ENCODE measurements at places on chromosomes 6 and 20.
A peak's percentile ranks its signal among the peaks of the same experiment; 100 is the strongest.

DNA sequence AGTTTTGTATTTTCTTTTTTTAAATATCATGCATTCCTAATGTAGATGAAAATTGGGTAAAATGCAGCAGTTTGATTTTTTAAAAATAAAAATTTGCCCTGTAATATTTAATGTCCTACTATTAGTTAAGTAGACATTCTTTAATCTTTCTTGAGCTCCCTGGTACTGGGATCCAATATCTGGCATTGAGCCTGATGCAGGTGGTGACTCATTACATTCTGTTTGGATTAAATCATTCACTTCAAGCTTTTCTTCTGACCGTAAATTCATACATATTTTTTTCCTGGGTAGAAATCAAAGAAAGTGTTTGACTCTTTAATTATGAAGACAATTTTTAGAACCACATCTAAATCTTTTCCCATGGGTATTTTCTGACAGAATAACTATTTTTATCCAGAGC is 768.8 kb upstream of the SLC35B3 start:
- DNase-seq = no peak

- DNase-seq = no peak
Observed at GRCh38 chr20:44620030-44620429, 31.5 kb downstream of the ADA start.

DNA sequence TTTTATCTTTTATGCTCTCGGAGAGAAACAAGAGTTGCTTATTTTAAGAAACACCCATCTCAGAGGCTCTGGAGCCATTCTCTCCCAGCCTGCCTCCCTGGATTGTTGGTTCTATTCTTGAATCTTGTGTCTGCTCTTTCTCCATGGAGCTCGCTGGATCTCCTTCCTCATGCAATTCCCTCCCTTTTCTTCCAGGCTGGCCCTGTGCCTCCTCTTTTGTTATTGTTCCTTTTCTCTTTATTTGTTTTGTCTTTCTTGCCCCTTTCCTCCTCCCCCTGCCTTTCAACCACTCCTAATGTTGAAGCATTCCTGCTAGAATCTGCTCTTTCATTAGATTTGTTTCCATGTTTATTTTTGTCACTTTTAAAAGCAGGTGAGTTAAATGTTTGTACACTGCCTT is 76.5 kb downstream of the STMND1 start:
- no peak for DNase-seq

DNA sequence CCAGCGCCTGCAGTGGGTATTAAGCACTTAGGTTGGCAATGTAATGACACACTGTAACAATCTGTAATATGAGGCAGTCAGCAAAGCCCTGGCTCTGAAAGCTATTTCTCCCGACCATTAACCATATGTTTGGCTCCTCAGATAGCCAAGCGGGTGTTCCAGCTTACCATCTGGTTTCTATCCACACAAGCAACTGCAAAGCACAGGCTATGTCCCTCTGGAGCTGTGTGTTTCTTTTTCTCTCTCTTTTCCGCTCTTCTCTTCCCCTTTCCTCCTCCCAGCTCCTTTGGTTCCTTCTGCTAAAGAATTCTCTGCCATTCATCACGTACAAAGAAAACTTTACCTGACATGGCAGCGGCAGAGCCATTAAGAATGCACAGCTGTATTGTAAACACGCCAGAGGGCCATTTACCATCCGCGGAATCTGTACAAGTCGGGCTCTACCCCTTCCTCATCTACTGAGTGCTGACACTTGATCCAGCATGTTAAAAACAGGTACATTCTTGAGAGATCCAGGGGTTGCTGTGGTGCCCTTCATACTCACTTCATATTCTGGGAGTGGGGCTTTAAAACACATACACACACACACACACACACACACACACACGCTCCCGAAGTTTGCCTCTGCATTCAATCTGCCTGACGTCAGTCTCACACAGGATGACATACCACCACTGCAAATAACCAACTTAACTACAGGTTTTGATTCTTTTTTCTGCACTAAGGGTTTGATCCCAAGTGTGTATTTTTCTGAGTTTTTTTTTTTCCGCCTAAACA is 77.2 kb downstream of the BACH2 start:
- DNase-seq = no peak

DNA sequence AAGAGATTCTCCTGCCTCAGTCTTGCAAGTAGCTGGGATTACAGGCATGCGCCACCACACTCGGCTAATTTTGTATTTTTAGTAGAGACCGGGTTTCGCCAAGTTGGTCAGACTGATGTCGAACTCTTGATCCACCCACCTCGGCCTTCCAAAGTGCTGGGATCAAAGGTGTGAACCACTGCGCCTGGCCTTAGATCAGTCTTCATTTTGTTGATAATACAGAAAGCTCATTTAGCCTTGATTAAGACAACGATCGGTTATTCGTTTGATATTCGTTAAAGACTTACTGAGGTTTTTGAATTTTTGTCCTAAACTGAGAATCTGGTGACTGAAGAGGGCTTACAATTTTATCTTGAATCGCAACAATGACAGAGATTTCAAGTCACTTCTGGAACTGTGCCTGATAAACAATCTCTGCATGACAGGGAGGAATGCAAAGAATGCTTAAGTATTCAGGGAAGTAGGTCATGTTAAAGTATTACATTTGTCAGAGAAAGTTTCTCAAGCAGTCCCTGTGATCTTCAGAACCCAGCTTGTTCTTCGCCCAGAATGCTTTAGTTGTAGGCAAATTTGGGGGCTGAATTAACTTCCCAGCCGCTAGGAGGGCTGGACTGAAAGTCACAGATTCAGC is 14.8 kb downstream of the AKAP12 start:
- no peak for DNase-seq

DNA sequence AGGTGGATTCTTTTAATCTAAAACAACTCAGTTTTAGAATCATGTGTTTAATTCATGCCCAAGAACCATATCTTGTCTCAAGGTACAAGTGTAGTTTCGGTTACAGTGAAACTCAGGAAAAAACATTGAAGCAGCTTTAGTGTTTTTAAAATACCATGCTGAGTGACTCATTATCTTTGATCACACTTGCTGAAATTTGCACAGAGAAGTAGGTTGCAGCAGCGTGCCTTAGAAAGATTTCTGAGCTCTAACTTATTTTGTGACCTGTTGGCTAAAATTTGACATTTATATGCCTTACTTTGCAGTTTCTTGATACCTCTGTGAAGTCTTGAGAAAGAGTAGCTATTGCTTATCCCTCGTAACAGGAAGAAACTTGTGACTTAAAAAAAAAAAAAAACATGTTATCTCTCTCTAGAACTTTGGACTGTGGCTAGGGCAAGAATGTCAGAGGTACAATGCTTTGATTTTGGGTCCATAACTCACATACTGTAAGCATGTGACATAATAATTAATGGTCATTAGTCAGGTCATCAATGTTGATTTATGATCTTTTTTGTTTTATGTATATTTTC is 34.5 kb upstream of the FUCA2 start:
- no peak for DNase-seq

DNA sequence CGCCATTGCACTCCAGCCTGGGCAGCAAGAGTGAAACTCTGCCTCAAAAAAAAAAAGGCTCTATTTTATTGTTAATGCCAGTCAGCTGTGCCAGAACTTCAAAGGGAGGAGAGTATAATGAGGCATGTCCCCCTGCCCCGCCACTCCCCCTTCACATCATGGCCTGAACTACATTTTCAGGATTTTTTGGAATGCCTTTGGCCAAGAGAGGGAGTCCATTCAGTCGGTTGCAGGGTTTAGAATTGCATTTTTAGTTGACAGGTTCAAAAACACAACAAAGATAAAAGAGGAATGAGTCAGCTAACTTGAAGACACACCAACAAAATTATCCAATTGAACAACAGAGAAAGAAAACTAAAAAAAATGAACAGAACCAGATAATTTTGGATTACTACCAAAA is 59.1 kb downstream of the CEP43 start:
- no peak for DNase-seq

DNA sequence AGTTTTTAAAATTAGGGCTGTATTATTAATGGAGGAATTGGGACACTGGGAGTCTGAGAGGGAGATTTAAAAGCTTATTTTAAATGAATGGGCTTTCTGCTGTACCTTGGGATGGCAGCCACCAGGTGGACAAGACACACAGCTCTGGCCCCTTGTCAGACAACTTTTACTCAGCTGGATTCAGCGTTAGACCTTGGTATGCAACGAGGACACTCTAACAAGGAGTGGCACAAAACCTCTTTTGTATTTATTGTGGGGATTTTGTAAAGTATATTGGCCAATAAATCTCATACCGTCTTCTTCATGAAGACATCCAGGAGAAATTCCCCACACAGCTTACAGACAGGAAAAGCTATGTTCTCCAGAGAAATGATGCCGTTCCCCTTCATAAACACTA is 105.7 kb downstream of the LCA5 start:
- DNase-seq = no peak

- DNase-seq = no peak
Observed at GRCh38 chr6:99467509-99468106, 42.5 kb upstream of the PNISR start.

DNA sequence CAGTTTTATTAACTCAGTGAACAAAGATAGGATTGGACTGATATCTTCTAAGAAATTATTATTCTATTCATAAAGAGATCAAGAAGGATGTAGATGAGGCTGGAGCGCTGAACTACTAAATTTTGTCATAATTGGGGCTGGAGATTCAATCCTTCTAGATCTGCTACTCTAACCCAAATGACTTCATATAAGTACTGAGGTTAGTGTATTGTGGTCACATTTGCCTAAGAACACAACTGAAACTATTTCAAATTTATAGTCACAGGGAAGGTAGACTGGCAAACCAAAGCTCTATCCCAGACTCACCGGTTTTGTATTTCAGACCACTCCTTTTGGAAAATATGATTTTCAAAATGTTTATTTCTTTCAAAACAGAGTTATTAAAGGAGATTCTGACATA is 96.7 kb downstream of the BMP5 start:
- no peak for DNase-seq

GRCh38 chr6:145148776-145149175 is 586.5 kb downstream of the EPM2A start:
- no peak for DNase-seq

- no peak for DNase-seq
Observed at GRCh38 chr6:168001029-168001332, 3.5 kb downstream of the KIF25 start.

GRCh38 chr20:51959066-51959542 is 156.8 kb upstream of the SALL4 start:
- DNase-seq = no peak

DNA sequence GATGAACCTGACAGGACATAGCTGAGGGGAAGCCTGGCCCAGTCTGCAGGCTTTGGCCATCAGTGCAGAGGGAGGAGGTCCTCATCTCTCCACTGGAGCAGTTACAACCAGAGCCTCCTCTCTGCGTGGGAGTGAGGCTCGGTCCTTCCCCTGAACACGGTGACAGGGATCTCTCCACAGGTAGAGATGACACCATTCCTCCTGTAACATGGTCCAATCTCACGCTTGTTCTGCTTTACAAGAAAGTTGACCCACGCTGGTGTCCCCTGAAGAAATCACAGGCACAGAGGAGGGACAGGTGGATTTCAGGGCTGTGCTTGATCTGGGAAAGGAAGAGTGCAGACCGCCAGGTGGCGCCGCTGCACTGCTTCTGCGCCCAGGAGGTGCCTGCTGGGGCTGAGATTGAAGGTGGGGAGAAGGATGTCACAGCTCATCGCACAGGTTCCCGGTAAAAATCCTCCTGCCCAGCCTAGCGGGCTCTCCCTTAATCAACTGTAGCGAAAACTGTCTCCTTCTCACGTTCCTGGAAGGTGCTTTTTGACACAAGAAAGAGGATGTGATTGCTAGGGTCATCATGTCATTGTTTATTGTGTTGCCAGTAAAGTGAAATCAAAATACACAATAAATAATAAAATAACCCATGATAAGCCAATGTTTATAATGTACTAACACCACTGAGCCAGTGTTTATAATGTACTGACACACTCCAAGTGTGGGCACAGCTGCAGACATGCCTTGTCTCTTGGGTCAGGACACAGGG is 20.4 kb downstream of the HLA-G start:
- peak; percentile 78 for DNase-seq

DNA sequence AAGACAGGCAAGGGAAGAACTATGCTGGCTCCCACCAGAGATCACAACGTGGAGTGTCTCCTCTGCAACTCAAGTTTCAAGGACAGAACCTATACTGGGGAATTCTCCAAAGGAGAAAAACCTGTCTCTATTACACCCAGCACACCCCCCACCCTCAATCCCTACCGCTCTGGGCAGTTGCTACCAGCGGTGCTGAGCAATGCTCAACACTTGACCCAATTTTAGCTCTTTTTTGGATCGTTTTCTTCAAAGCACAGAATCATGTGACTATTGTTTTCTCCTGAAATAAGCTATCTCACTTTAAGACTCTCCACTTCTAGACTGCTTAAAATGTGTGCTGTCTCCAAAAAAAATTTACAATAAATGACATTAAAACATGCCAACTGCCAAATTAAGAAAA is 23.3 kb downstream of the MAP7 start:
- no peak for DNase-seq

DNA sequence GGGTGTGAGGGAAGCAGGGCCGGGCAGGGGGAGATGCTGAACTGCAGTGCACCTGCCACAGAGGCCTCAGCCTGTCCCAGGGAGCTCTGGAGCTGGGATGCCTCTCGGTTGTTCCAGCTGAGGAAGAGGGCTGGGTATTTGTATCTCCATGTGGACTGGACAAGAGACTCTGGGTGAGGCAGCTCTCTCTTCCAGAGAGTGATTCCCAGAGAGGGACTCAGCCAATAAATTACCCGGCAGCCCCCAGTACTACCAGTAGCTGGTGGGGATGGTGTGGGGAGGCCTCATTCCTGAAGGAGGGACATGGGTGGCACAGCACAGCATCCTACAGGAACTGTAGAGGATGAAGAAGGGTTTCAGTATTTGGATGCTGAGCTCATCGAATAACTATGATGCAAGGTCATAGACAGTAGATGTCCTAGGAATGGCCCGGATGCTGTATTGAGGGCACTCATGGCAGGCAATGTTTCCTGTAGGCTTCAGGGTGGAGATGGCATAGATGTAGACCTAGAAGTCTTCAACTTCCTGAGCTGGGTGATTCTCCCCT is 1.4 kb downstream of the FGD2 start:
- no peak for DNase-seq

DNA sequence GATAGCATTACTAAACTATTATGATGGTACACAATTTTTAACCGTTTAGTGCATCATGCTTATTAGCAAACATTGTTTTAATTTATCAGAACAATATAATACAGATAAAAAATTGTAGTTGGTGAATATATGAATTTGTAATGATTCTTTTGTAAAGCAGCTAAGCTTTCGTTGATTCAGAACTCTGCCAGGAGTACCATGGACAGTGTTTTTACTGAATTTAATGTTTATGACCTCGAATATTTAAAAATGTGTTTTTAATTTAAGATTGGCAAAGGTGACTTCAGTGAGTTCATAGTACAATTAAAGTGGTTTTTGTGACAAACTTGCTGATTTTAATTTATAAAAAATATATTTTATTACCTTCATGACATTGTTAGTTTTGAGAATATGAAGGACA is 10.0 kb downstream of the AFDN start:
- no peak for DNase-seq

- DNase-seq = no peak
Observed at GRCh38 chr6:66128243-66128642, 421.2 kb upstream of the EYS start.

- no peak for DNase-seq
Observed at GRCh38 chr6:8177721-8178120, 75.4 kb upstream of the EEF1E1 start.

- DNase-seq = no peak
Observed at GRCh38 chr20:8709627-8710026, 359.3 kb upstream of the PLCB4 start.

Measured in stimulated activated CD8-positive, alpha-beta memory T cell treated with anti-CD3 and anti-CD28 coated beads, Interleukin-15, amount 100 ng/mL, for 24 hours (primary cell).